ENCODE measurements at places on chromosomes 5 and 9. TPM values are rescaled to one million over a fixed set of nuclear protein-coding genes. Genes with fewer than 3 reads are reported as not detected.

ZNF366 gene
- not detected for polyA plus RNA-seq

GRCh38 chr9:34793428-34793827, 83.5 kb upstream of the CCL21 start:
- H3K27ac ChIP-seq = no peak overlapping the region
- no peaks in the 10 kb centered on the region for H3K36me3 ChIP-seq
- H3K27me3 ChIP-seq = peaks cover 5% of the 10 kb centered on the region
- no peaks in the 10 kb centered on the region for H3K4me1 ChIP-seq
- no peak for DNase-seq
- H3K4me3 ChIP-seq = no peak overlapping the region

DNA sequence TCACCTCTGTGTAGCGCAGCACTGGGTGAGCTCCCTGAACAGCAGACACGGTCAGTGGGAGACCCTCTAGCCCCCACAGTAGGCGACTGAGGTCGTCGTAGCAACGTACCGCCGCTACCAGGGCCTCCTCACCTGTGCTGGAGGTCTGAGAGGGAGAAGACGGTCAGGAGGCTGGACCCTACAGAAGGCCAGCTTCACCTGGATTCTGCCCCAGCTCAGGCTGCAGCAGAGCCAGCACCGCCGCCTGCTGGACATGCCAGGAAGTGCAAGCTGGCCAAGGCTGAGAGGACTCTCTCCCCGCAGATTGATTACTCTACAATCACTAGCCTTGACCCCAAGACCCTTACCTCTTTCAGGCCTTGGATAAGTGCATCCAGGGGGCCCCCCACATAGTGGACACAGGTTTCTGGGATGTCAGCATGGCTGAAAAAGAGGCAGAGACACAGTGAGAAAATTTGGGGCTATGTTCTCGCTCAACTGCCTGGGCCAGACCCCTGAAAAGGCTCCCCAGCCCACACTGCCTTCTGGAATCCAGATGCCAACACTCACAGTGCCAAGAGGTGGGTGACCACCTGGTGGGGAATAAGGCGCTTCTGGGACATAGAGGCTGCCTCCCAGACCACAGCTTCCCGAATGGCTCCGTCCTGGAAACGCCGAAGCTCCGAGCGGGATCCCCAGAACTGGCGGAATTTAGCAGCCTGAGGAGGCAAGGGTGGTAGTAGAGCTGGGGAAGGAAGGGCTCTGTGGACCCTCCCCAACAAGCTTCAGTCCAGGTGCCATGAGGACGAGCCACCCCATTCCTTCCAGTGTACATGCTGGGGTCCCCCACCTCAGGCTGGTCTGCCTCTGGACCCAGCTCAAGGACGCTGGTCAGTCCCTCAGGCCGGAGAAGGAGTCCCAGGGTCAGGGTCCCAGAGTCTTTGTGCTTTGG, 6.9 kb downstream of the NOL6 start:
- H3K27me3 ChIP-seq = no peaks in the 10 kb centered on the region
- peaks cover 28% of the 10 kb centered on the region for H3K36me3 ChIP-seq
- H3K4me1 ChIP-seq = peaks cover under 1% of the 10 kb centered on the region
- no peak overlapping the region for H3K4me3 ChIP-seq
- peak; percentile 69 for DNase-seq
- no peak overlapping the region for H3K27ac ChIP-seq

DNA sequence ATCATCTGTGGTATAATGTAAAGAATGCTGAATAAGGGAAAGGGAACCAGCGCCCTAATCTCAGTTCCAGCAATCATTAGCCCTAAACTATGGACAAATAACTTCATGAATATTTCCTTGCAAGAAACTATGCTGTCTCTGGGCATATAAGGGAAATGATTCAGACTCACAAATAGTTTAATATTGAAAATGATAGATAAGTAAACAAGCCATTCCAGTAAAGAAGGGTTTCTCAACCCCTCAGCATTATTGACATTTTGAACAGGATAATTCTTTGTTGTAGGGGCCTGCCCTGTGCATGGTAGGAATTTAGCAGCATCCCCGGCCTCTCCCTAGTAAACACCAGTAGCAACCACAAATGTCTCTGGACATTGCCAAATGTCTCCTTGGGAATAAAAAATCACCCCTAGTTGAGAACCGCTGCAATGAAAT, 23.8 kb downstream of the C5 start:
- no peak overlapping the region for H3K4me3 ChIP-seq
- peaks cover 9% of the 10 kb centered on the region for H3K36me3 ChIP-seq
- no peak overlapping the region for H3K27ac ChIP-seq
- peak; percentile 15 for DNase-seq
- no peaks in the 10 kb centered on the region for H3K4me1 ChIP-seq
- no peaks in the 10 kb centered on the region for H3K27me3 ChIP-seq

GRCh38 chr9:21095561-21095960, 17.8 kb upstream of the IFNB1 start:
- H3K27me3 ChIP-seq = no peaks in the 10 kb centered on the region
- H3K4me1 ChIP-seq = no peaks in the 10 kb centered on the region
- H3K4me3 ChIP-seq = no peak overlapping the region
- no peaks in the 10 kb centered on the region for H3K36me3 ChIP-seq

DNA sequence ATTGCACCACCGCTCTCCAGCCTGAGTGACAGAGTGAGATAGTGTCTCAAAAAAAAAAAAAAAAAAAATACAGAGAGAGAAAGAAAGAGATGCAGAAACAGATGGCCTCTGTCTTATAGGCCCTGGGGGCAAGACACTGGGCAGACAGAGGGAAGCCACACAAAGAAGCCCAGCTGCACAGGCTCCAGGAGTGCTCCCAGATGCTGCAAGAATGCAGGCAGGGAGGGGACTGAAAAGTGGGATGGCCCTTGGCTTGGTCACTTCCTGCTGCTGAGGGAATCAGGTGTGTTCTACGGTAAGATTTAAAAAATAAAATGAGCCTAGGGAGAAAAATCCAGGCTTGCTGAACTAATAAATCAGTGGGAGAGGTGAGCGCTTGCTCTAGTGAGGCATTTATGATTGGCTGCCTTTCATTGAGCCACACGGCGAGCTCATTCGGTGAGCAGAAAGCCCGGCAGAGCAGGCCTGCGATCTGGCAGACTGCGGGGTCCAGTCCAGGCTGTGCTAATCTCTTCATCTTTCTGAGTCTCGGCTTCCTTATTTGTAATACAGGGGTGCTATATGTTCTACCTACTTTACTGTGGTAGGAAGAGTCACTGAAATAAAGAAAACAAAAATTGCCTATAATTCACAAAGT, 80.6 kb downstream of the RAD23B start:
- H3K27ac ChIP-seq = no peak overlapping the region
- no peak for DNase-seq
- peaks cover 7% of the 10 kb centered on the region for H3K4me1 ChIP-seq
- H3K4me3 ChIP-seq = no peak overlapping the region
- H3K36me3 ChIP-seq = no peaks in the 10 kb centered on the region

DNA sequence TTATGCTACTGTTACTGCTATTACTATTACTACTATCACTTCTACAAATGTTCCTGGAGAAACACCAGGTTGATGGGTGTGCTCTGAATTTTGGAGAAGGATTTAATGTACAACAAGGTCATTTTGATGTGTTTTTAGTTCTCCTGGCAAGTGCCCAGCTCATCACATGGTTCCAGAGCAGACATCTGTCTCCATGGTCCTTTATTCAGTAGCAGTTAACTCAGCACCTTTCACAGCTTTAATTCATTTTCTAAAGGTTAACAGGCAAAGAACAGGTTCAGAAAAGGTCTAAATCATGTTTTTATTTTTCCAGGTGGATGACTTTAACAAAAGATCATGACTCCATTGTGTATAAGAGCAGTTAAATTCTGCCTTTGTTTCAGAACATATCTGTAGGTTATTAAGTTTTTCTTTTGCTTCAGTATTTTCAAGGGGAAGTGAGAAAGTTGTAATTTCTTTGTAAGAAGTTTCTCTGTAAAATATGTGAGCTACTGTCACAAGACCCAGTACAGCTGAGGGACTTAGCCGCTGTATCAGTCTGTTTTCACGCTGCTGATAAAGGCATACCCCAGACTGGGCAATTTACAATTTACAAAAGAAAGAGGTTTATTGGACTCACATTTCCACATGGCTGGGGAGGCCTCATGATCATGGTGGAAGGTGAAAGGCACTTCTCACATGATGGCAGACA, 41.9 kb downstream of the MTRR start:
- H3K36me3 ChIP-seq = peaks cover 9% of the 10 kb centered on the region
- no peaks in the 10 kb centered on the region for H3K4me1 ChIP-seq
- H3K4me3 ChIP-seq = no peak overlapping the region
- no peaks in the 10 kb centered on the region for H3K27me3 ChIP-seq
- H3K27ac ChIP-seq = no peak overlapping the region

G3BP1 gene
- 36.8 TPM for polyA plus RNA-seq

DNA sequence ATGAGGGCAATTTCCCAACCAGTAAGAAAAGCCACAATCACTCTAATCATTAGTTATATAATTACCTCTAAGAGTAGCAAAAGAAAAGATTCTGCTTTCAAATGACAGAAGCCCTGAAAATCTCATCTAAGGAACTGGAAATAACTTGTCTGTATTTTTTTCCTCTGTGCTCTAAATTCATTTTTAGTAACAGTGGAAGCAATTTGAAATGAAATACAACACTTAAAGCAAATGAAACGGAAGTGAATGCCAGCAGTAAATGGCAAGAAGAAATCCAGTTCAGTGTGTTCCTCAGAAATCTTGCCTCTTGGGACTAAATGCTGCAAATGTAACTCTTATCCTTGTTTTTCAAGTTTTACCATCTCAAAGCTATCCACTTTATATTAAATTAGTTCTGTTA, 294.9 kb downstream of the TAF11L14 start:
- H3K36me3 ChIP-seq = no peaks in the 10 kb centered on the region
- DNase-seq = no peak
- H3K4me1 ChIP-seq = no peaks in the 10 kb centered on the region
- H3K4me3 ChIP-seq = no peak overlapping the region
- H3K27ac ChIP-seq = no peak overlapping the region

- no peaks in the 10 kb centered on the region for H3K27me3 ChIP-seq
- peaks cover 9% of the 10 kb centered on the region for H3K4me1 ChIP-seq
- no peak for DNase-seq
- no peak overlapping the region for H3K27ac ChIP-seq
Observed at GRCh38 chr5:377326-377981, 55.9 kb downstream of the AHRR start.

DNA sequence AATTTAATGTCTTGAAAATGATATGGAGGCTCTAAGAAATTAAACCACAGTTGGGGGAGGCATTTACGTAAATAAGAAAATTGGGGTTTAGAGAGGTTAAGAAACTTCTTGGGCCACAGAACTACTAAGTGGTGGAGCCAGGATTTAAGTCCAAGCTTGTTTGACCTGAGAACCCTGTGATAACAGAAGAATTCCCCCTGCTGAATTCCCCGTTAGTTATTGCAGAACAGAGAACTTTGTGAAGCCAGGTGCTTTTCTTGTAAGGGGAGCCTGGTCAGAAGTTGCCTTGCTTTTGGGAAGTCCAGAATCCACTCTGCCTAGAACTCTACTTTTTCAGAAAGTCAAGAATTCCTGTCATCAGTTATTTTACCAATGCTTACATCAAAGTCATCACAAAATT, 309.3 kb upstream of the SEMA6A start:
- H3K27me3 ChIP-seq = no peaks in the 10 kb centered on the region
- H3K4me1 ChIP-seq = no peaks in the 10 kb centered on the region
- H3K36me3 ChIP-seq = no peaks in the 10 kb centered on the region
- H3K27ac ChIP-seq = no peak overlapping the region
- H3K4me3 ChIP-seq = no peak overlapping the region
- DNase-seq = no peak

DNA sequence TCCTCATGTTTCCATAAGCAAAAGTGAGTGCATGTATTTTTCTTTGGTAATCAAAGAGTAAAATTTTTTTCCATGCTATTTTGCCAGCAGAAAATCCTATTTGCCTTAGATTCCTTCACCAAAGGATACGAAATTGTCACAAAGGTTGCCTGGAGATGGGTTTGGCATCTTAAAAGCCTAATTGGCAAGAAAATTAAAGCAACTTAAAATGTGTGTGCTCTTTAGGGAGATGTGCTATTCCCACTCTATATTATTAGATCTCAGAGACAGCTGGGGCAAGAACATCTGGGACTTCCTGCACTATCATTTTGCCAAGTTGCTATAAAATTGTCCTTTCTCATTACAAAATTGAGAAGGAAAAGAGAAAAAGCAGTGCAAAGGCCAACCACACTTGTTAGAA, 146.1 kb downstream of the PLCXD3 start:
- no peaks in the 10 kb centered on the region for H3K36me3 ChIP-seq
- DNase-seq = no peak
- H3K4me3 ChIP-seq = no peak overlapping the region
- no peak overlapping the region for H3K27ac ChIP-seq
- no peaks in the 10 kb centered on the region for H3K27me3 ChIP-seq

DNA sequence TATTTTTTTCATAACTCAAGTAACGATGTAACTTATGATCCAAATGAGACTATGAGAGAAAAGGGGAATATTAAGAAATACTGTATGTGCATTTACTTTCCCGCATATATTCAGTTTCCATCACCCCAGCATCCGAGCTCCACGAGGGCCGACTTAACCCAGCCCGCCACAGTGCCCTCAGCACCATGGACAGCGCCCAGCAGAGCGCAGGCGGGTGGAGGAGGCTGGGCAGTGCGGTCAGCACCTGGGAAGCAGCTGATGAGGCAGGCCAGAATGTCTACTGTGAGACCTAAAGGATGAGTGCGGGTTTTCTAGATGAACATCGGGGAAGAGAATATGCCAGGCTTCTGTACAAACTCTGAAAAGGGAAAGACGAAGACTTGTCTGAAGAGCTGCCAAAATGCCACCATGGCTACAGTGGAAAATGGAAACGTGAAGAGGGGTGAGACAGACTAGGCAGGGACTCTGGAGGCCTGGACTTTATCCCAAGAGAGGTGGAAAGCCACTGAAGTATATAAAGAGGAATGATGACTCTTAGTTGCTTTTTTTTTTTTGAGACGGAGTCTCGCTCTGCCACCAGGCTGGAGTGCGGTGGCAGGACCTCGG, 34.5 kb upstream of the MED27 start:
- H3K27ac ChIP-seq = no peak overlapping the region
- no peaks in the 10 kb centered on the region for H3K36me3 ChIP-seq
- H3K4me3 ChIP-seq = no peak overlapping the region
- peak; percentile 80 for DNase-seq
- H3K27me3 ChIP-seq = no peaks in the 10 kb centered on the region

- no peaks in the 10 kb centered on the region for H3K27me3 ChIP-seq
- H3K27ac ChIP-seq = no peak overlapping the region
- H3K36me3 ChIP-seq = peaks cover 17% of the 10 kb centered on the region
- no peaks in the 10 kb centered on the region for H3K4me1 ChIP-seq
Observed at GRCh38 chr5:138828556-138828955, 46.6 kb downstream of the LRRTM2 start.

- H3K27me3 ChIP-seq = no peaks in the 10 kb centered on the region
- peak overlapping the region; percentile 89 for H3K4me3 ChIP-seq
- H3K36me3 ChIP-seq = peaks cover 2% of the 10 kb centered on the region
- peak overlapping the region; percentile 96 for H3K27ac ChIP-seq
- peak; percentile 90 for DNase-seq
Observed at GRCh38 chr9:126805554-126806262, 868 bp downstream of the ZBTB43 start.

- no peak overlapping the region for H3K27ac ChIP-seq
- no peaks in the 10 kb centered on the region for H3K27me3 ChIP-seq
- DNase-seq = no peak
- H3K4me1 ChIP-seq = no peaks in the 10 kb centered on the region
- H3K4me3 ChIP-seq = no peak overlapping the region
- no peaks in the 10 kb centered on the region for H3K36me3 ChIP-seq
Observed at GRCh38 chr9:78599926-78600325, 303.0 kb downstream of the PSAT1 start.

Data from small intestine (tissue), 16 donors.